ENCODE measurements at places on chromosomes 3 and 15.

DNA sequence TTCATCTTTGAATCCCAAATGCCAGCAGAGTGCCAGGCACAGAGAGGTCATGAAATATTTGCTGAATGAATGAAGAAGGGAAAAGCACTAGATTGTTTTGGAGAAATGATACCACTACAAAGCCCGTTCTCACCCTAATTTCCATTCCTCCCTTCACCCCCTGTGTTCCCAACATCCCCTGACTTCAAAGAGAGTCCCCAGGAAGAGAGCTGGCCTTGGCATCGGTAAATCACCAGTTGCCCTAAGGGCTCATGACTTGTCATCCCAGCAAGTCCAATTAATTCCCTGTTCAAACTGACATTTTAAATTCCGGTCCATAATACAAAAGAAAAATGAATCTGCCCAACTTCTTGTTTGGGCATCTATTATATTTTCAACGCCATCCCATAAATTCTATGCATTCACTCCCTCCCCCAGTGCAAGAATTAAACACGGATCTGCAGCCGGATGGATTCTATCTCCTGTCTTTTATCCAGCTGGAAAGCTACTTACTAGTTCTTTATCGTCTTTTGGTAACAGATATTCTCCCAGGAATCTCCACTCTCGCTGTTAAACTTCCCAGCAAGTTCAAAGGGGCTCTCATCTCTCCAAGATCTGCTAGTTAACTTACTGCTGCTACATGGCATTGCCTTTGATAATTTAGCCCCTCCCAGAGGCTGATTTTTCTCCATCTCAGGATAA is 63.9 kb upstream of the TSC22D2 start:
- DNase-seq: no peak

DNA sequence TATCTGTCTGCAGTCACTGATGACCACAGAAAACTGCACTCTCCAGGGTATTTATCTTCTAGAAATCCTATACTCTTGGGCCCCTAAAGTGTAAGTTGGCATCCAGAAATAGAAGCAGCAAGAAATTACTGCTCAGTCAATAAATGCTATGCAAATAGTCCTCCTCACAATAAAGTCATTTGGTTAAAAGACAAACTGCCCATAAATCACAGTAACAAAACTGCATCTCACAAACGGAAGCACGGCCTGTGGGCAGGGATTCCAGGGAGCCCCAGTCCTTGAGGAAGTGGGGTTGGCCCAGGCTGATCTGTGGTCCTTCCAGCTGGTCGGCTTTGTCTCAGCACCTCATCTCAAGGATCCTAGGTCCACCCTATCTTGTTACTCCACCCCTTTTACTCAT is 29.7 kb upstream of the SPATA12 start:
- no peak for DNase-seq

DNA sequence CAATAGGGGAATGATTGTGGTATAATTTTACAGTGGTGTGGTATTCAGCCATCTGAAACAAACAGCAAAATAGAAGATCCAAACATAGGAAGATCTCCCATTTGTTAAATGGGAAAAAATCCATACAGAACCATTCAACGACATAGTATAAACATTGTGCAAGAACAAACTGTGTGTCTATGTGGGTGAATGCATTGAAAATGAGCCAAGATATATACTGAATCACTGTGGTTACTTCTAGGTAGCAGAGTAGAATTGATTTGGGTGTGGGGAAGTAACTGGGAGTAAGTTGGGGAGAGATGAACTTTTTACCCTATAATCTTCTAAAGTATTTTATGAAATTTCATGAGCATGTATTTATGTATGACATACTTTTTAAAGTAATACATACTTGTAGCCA is 123.1 kb upstream of the UMPS start:
- DNase-seq: no peak

DNA sequence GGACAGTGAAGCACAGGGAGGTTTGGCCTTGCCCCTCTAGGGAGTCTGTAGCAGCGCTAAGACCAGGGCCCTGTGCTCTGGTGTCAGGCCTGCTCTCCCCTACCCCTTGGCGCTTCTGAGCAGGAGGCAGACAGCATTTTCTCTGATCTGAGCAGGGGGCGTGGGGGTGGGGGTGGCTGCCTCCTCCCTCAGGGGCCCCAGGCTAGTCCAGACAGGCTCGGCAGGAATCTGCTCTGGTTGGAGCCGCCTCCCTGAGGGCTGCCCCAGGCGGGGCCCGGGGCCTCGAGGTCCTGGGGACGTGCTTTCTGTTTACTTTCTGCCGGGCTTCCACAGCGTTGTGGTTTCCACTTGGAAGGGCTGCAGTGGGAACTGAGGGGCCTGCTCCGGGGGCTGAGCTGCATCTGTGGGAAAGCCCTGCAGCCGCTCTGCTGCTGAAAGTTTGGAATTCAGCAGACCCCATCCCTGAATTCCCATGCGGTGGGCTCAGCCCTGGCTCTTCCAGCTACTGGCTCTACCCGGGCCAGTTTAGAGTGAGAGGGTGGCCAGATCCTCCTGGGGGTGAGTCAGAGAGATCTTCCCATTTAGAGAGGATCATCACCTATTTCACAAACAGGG is 105.4 kb downstream of the LINGO1 start:
- no peak for DNase-seq

DNA sequence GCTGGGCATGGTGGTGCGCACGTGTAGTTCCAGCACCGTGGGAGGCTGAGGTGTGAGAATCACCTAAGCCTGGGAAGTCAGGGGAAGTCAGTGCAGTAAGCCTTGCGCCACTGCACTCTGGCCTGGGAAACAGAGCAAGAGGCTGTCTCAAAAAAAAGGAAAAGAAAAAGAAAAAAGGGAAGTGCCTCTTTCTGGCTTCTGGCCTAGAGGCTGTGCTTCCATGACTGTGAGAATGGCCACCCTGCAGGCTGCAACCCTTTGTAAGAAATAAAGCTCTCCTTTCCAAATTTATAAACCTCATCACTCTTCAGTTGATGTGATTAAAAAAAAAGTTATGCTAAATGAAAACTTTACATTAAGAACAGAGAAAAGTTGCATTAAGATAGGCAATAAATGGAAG is 774.3 kb downstream of the TUSC7 start:
- DNase-seq: no peak

GRCh38 chr3:128820252-128820839 is 59.1 kb upstream of the ACAD9 start:
- no peak for DNase-seq

- no peak for DNase-seq
Measured at GRCh38 chr3:103295974-103296570, 861.3 kb downstream of the ZPLD1 start.

- no peak for DNase-seq
Measured at GRCh38 chr3:166663194-166663593, 716.9 kb downstream of the ZBBX start.

GRCh38 chr15:74531144-74531811 is 9.7 kb upstream of the ARID3B start:
- DNase-seq: no peak

- DNase-seq: no peak
Measured at GRCh38 chr3:36814776-36815175, 50.4 kb upstream of the DCLK3 start.

- DNase-seq: no peak
Measured at GRCh38 chr3:63961891-63962290, 49.7 kb upstream of the SCAANT1 start.

GRCh38 chr15:32893421-32893820 is 175.6 kb downstream of the GREM1 start:
- no peak for DNase-seq

DNA sequence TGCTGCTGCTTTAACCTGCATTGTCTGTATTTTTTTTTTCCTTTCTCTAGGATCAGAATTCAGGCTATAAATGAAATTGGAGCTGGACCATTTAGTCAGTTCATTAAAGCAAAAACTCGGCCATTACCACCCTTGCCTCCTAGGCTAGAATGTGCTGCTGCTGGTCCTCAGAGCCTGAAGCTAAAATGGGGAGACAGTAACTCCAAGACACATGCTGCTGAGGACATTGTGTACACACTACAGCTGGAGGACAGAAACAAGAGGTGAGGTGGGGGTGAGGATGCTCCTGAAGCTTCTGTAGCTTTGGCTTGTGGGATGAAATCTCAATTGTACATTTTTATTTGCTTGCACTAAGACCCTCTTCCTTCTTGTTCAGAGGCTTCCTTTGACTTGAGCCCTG is 85.7 kb downstream of the GHSR start:
- DNase-seq: no peak

- no peak for DNase-seq
Measured at GRCh38 chr3:110608566-110608965, 463.1 kb upstream of the NECTIN3 start.

GRCh38 chr15:31403096-31403495 is 76.5 kb downstream of the KLF13 start:
- no peak for DNase-seq

GRCh38 chr3:9600597-9600996 is 47.0 kb upstream of the LHFPL4 start:
- DNase-seq: no peak
